ENCODE measurements at places on chromosomes 5 and 9. TPM values are rescaled to one million over a fixed set of nuclear protein-coding genes. Genes with fewer than 3 reads are reported as not detected.

FAM200C gene
- 11.1 TPM for total RNA-seq

POU5F2 gene
- 6.5 TPM for total RNA-seq

SPATA31D4 gene
- total RNA-seq = 6.1 TPM

SLC34A3 gene
- total RNA-seq = 0.24 TPM

SPAG8 gene
- total RNA-seq = 18.9 TPM

DNA sequence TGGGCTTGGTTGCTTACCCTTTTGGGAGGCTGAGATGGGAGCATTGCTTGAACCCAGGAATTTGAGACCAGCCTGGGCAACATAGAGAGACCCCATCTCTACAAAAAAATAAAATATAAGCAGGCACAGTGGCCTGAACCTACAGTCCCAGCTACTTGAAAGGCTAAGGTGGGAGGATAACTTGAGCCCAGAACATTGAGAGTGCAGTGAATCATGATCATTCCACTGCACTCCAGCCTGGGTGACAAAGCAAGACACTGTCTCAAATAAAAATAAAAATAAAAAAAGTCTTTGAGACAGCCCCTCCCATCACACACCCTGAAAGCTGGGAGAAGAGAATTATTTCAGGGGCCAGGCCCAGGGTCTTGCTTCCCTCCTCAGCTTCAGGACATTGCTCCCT is 251.8 kb downstream of the BRINP1 start:
- H3K4me3 ChIP-seq = no peak overlapping the region
- H3K27ac ChIP-seq = no peak overlapping the region
- no peaks in the 10 kb centered on the region for H3K36me3 ChIP-seq
- DNase-seq = no peak
- no peaks in the 10 kb centered on the region for H3K27me3 ChIP-seq

- no peak overlapping the region for H3K4me3 ChIP-seq
- DNase-seq = no peak
Measured at GRCh38 chr5:56739990-56740389, 75.4 kb upstream of the MAP3K1 start.

DNA sequence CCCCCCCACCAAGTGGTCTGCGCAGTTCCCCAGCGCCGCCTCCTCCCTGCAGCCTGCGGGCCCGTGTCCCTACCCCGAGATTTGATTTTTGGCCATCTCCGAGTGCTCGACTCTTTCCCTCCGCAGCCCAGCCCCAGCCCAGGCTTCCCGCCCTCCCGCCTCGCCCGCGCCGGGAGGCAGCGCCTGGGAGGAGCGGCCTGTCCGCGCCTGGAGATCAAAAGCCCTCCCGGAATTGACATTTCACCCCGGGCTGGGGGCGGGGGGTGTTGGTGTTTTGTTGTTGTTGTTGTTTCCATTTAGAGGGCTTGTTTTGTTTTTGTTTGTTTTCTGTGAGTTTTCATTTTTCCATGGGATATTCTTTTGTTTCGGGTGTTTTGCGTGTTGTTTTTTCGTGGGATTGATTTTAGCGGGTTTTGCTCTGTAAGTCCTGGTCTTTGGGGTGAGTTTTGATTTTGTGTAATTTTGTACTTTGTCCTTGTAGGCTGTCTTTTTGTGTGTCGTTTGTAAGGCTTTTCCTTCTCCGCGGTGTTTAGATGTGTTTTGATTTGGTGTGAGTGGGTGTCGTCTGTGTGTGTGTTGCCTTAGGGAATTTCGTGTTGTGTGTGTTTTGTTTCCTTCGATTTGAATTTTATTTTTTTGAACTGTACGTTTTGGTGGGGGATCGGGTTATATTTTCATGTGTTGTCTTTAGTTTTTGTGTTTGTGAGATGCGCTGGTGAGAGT is 1.7 kb upstream of the PAX5 start:
- no peak overlapping the region for H3K4me3 ChIP-seq
- H3K27me3 ChIP-seq = peaks cover 5% of the 10 kb centered on the region
- DNase-seq = no peak
- H3K4me1 ChIP-seq = peaks cover 19% of the 10 kb centered on the region
- H3K27ac ChIP-seq = no peak overlapping the region
- no peaks in the 10 kb centered on the region for H3K36me3 ChIP-seq

DNA sequence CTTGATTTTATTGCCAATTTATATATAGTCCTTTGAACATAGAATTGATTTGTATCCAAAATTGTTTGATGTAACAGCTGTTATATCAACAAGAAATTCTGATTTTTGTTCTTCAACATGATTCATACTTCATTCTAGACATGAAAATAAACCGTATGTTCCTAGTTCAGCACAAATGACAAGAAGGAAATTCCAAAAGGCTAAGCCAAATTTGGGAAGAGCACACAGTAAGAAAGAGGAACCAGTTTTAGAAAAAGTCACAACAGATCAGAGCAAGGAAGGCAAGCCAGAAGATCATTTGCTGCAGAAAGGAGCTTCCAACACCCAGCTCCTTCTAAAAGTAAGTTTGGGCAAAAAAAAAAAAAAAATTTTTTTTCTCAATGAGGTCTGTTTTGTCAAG is 65.0 kb upstream of the MCCC2 start:
- H3K27ac ChIP-seq = no peak overlapping the region
- H3K4me1 ChIP-seq = no peaks in the 10 kb centered on the region
- DNase-seq = no peak
- H3K36me3 ChIP-seq = no peaks in the 10 kb centered on the region
- H3K4me3 ChIP-seq = no peak overlapping the region

GRCh38 chr9:104836767-104837166 is 72.8 kb downstream of the NIPSNAP3B start:
- no peaks in the 10 kb centered on the region for H3K4me1 ChIP-seq
- DNase-seq = no peak
- H3K36me3 ChIP-seq = peaks cover 3% of the 10 kb centered on the region
- H3K4me3 ChIP-seq = no peak overlapping the region

GRCh38 chr9:123072407-123072995 is 39.0 kb downstream of the GPR21 start:
- H3K4me1 ChIP-seq = peaks cover 6% of the 10 kb centered on the region
- no peak for DNase-seq

- H3K36me3 ChIP-seq = no peaks in the 10 kb centered on the region
- DNase-seq = no peak
- H3K27ac ChIP-seq = no peak overlapping the region
- peaks cover 8% of the 10 kb centered on the region for H3K4me1 ChIP-seq
Measured at GRCh38 chr9:88396836-88397577, 8.8 kb downstream of the SPIN1 start.

- DNase-seq = no peak
- H3K27ac ChIP-seq = no peak overlapping the region
- no peaks in the 10 kb centered on the region for H3K27me3 ChIP-seq
- H3K36me3 ChIP-seq = no peaks in the 10 kb centered on the region
Measured at GRCh38 chr9:81141961-81142360, 547.4 kb downstream of the TLE1 start.

DNA sequence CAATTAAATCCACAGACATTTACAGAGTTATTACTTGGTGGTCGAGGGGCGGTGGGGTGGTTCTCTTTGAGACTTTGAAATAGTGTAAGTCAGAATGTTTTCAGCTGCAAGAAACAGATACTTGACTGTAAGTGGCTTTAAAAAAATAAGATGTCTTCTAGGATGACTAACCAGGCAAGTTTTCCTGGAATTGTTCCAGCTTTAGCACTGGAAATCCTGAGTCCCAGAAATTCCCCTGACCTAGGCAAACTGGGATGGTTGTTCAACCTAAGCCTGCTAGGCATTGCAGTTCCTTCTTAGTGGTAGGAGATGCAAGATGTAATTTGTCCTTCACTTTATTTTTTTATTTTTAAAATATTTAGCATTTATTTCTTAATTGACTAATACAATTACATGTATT is 169.5 kb upstream of the POC5 start:
- H3K4me1 ChIP-seq = no peaks in the 10 kb centered on the region
- no peak overlapping the region for H3K4me3 ChIP-seq
- no peak overlapping the region for H3K27ac ChIP-seq
- no peak for DNase-seq

GRCh38 chr5:178404987-178405386 is 172.4 kb upstream of the PHYKPL start:
- H3K27ac ChIP-seq = no peak overlapping the region
- H3K27me3 ChIP-seq = no peaks in the 10 kb centered on the region
- no peaks in the 10 kb centered on the region for H3K36me3 ChIP-seq

DNA sequence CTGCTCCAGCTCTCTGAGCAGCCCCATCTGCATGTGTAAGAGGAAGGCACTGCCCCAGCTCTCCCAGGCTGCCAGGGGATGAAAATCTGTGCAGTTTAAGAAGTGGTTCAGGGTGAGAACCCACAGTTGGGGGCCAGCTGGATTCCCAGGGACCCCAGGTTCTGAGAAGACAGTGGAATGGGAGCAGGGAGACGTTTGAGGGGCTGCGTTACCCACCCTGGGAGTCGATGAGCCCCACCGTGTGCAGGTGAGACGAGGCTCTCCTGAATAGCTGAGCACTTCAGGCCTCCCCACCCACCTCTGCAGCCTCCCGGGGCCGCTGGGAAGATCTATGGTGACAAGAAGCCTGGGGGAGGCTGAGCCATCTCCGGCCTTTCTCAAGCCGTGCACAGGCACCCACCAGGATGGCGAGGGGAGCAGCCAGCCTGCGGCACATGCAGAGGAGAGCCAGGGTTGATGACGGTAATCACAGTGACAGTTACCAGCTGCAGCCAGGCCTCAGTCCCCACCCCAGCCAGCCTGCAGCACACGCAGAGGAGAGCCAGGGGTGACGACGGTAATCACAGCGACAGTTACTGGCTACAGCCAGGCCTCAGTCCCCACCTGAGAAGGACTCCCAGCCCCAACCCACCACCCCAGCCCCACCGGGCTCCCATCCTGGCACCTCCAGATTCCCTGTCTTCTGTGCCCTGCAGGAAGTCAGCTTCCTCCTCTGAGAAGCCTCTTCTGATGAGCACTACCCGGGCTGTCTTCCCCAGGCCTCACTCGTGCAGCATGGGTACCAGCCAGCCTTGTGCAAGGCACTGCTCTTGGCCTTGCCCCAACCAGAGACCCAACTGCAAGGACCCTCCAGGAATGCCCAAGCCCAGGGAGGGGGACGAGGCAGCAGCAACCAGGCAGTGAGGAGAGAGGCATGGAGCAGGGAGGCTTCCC is 150.8 kb upstream of the PPP1R26 start:
- peak; percentile 9 for DNase-seq
- H3K27me3 ChIP-seq = no peaks in the 10 kb centered on the region
- H3K4me1 ChIP-seq = no peaks in the 10 kb centered on the region
- no peak overlapping the region for H3K27ac ChIP-seq

- H3K27ac ChIP-seq = no peak overlapping the region
- H3K4me3 ChIP-seq = no peak overlapping the region
- H3K36me3 ChIP-seq = no peaks in the 10 kb centered on the region
- no peaks in the 10 kb centered on the region for H3K4me1 ChIP-seq
- DNase-seq = no peak
Measured at GRCh38 chr5:38291355-38291754, 33.0 kb downstream of the EGFLAM start.

- no peak overlapping the region for H3K27ac ChIP-seq
- DNase-seq = no peak
- H3K27me3 ChIP-seq = no peaks in the 10 kb centered on the region
- peaks cover 10% of the 10 kb centered on the region for H3K4me1 ChIP-seq
- no peaks in the 10 kb centered on the region for H3K36me3 ChIP-seq
- no peak overlapping the region for H3K4me3 ChIP-seq
Measured at GRCh38 chr5:54013556-54014194, 296.7 kb downstream of the ARL15 start.

GRCh38 chr5:34001241-34001841 is 6.5 kb downstream of the AMACR start:
- no peaks in the 10 kb centered on the region for H3K27me3 ChIP-seq
- H3K4me3 ChIP-seq = no peak overlapping the region
- no peak for DNase-seq
- H3K36me3 ChIP-seq = no peaks in the 10 kb centered on the region

DNA sequence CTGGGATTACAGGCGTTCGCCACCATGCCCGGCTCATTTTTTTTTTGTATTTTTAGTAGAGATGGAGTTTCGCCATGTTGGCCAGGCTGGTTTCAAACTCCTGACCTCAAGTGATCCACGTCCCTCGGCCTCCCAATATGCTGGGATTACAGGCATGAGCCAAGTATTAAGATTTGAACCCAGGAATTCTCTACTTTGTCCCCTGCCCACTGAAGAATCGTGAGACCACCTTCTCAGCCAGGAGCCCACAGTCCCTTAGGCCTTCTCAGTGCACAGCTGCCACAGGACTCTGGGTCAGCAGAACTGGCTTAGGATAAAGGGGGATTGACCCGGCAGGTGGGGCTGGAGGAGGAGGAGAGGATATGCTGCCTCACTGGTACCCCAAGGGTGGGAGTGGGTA is 13.4 kb downstream of the OLFML2A start:
- H3K27ac ChIP-seq = no peak overlapping the region
- H3K36me3 ChIP-seq = no peaks in the 10 kb centered on the region
- H3K4me1 ChIP-seq = no peaks in the 10 kb centered on the region
- H3K27me3 ChIP-seq = no peaks in the 10 kb centered on the region
- DNase-seq = no peak

GRCh38 chr5:2874099-2874498 is 122.6 kb upstream of the IRX2 start:
- no peaks in the 10 kb centered on the region for H3K4me1 ChIP-seq
- no peak for DNase-seq
- H3K27me3 ChIP-seq = no peaks in the 10 kb centered on the region
- H3K27ac ChIP-seq = no peak overlapping the region
- no peak overlapping the region for H3K4me3 ChIP-seq
- no peaks in the 10 kb centered on the region for H3K36me3 ChIP-seq

DNA sequence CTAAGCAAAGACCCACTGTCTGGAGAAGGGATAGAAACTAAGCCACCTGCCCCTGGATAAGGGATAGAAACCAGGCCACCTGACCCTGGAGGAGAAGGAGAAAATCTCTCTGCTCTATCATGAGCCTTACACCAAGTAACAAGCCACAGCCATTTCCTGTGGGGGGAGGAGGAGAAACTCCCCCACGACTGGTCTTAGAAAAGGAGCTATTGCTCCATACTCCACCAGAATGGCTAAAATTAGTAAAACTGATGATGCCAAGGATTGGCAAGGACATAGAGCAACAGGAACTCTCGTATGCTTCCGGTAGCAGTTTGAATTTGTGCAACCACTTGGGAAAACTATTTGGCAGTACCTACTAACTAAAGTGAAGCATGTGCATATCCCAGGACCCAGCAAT is 70.8 kb downstream of the ACTL7B start:
- no peak overlapping the region for H3K4me3 ChIP-seq
- no peak overlapping the region for H3K27ac ChIP-seq
- no peaks in the 10 kb centered on the region for H3K36me3 ChIP-seq
- H3K27me3 ChIP-seq = no peaks in the 10 kb centered on the region

GRCh38 chr5:107296572-107296971 is 374.2 kb downstream of the EFNA5 start:
- H3K27me3 ChIP-seq = no peaks in the 10 kb centered on the region
- no peak overlapping the region for H3K27ac ChIP-seq

GRCh38 chr5:59843511-59844213 is 49.9 kb downstream of the PDE4D start:
- H3K27ac ChIP-seq = no peak overlapping the region
- no peaks in the 10 kb centered on the region for H3K36me3 ChIP-seq
- no peaks in the 10 kb centered on the region for H3K27me3 ChIP-seq

- no peaks in the 10 kb centered on the region for H3K27me3 ChIP-seq
- H3K4me1 ChIP-seq = no peaks in the 10 kb centered on the region
- no peak overlapping the region for H3K27ac ChIP-seq
- no peak overlapping the region for H3K4me3 ChIP-seq
- H3K36me3 ChIP-seq = no peaks in the 10 kb centered on the region
- no peak for DNase-seq
Measured at GRCh38 chr5:51131266-51131665, 252.0 kb upstream of the ISL1 start.

All from testis (tissue), 5 donors.